ENCODE measurements at places on chromosomes 12 and 14. TPM values are rescaled to one million over a fixed set of nuclear protein-coding genes. Genes with fewer than 3 reads are reported as not detected.

AHSA1 gene
- 161 TPM for total RNA-seq

IAPP gene
- not detected for total RNA-seq

JDP2 gene
- 29.0 TPM for total RNA-seq

TMPRSS12 gene
- not detected for total RNA-seq

RFLNA gene
- total RNA-seq, result 1.9 TPM

Data from adrenal gland (tissue), 19 donors.